ENCODE measurements at places on chromosomes 2 and 18. TPM values are rescaled to one million over a fixed set of nuclear protein-coding genes. Genes with fewer than 3 reads are reported as not detected.
A peak's percentile ranks its signal among the peaks of the same experiment; 100 is the strongest.

The KLHL41 gene
- total RNA-seq, result 0.29 TPM

The MERTK gene
- total RNA-seq, result 2.7 TPM

The ASPRV1 gene
- 0.07 TPM for total RNA-seq

The CKAP2L gene
- total RNA-seq, result 2.5 TPM

The RGPD3 gene
- total RNA-seq, result 0.14 TPM

The POU3F3 gene
- 19.0 TPM for total RNA-seq

The NOSTRIN gene
- total RNA-seq, result 0.89 TPM

The ABCA12 gene
- 9.3 TPM for total RNA-seq

The ONECUT2 gene
- 0.46 TPM for total RNA-seq

The ST8SIA3 gene
- not detected for total RNA-seq

The TUBB8B gene
- not detected for total RNA-seq

The CDH19 gene
- not detected for total RNA-seq

- DNase-seq, result no peak
Observed at GRCh38 chr2:240326886-240327285, 108.6 kb upstream of the GPC1 start.

DNA sequence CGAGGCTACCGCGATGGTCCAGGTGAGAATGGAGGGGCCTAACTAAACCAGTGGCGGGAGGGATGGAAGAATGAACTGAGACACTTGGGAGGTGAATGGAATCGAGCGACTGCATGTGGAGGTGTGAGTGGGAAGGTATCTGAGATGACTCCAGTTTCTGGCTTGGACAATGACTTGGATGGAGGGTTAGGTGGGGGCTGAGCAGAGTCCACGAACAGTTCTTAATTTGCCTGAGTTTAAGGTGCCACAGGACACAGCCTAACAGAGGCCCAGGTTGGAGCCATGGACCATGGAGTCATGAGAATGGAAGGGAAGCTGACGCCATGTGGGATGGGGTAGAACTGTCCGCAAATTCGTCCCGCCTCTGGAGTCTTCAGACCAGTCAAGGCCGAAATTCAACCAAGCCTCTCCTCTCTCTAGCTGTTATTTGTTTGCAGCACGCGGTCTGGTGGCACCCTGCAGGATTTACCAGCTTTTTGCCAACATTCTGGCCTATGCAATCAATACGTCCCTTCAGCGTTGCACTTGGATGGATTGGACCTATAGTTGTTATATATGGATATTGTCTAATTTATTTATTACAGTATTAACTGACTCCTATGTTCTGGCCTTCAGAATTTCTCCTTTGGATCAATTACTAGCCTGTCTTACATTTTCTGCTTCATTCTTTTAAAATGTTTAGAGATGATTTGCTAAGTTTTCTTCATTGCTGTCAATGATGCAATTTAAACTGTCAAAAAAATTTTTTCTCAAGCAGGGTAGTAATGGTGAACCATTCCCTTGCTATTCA, 940 bp upstream of the BOLA3 start:
- DNase-seq, result no peak

GRCh38 chr2:12637754-12638153, 79.0 kb upstream of the TRIB2 start:
- DNase-seq, result no peak

- DNase-seq, result no peak
Observed at GRCh38 chr2:98952966-98953365, 16.9 kb upstream of the CRACDL start.

- no peak for DNase-seq
Observed at GRCh38 chr2:138640921-138641676, 139.1 kb downstream of the NXPH2 start.

DNA sequence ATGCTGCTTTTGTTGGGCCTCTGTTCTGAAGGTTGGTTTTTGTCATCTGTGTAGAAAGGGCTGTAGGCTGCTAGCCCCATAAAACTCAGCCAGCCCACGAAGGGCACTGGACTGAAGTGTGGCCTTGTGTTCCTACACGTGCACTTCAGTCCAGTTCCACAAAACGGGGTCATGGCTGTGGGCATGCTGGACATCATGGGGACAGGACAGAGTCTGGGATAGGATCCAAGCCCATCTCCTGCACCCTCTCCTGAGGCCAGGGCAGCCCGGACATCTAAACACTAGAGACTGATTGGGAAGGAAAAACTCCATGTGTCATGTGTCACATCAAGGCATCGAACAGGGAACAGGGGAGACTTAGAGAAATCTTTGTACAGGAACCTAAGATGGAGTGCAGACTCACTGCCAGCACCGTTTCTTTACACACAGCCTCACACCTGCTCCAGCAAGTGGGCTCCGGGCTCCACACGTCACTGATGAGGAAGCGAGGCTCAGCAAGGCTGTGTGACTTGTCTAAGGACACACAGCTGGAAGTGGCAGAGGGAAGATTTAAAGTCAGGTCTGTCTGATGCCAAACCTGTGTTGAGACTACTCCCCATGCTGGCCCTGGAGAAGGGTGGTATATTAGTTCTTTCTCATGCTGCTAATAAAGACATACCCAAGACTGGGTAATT, 74.8 kb upstream of the BCL2L11 start:
- no peak for DNase-seq

- no peak for DNase-seq
Observed at GRCh38 chr2:213664817-213665216, 380.6 kb downstream of the SPAG16 start.

DNA sequence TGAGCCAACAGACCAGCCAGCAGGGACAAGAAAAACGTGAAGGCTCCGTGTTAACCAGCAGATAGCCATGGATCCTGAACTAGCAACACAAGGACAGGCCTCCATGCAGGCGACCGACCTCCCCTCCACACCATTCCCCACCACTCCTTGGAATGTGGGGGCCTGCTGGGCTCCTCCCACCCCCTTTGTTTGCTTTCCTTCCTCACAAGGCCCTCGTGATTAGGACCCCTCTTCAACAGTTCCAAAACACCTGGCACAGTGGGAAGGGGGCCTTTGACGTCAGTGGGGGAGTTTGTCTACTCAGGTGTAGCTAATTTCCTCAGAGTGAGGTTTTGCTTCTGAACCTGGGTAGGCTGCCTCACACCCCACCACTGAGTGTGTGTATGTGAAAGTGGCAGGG, 37.8 kb downstream of the SLC14A2 start:
- no peak for DNase-seq

- DNase-seq, result no peak
Observed at GRCh38 chr2:1246239-1246638, 167.0 kb upstream of the TPO start.

DNA sequence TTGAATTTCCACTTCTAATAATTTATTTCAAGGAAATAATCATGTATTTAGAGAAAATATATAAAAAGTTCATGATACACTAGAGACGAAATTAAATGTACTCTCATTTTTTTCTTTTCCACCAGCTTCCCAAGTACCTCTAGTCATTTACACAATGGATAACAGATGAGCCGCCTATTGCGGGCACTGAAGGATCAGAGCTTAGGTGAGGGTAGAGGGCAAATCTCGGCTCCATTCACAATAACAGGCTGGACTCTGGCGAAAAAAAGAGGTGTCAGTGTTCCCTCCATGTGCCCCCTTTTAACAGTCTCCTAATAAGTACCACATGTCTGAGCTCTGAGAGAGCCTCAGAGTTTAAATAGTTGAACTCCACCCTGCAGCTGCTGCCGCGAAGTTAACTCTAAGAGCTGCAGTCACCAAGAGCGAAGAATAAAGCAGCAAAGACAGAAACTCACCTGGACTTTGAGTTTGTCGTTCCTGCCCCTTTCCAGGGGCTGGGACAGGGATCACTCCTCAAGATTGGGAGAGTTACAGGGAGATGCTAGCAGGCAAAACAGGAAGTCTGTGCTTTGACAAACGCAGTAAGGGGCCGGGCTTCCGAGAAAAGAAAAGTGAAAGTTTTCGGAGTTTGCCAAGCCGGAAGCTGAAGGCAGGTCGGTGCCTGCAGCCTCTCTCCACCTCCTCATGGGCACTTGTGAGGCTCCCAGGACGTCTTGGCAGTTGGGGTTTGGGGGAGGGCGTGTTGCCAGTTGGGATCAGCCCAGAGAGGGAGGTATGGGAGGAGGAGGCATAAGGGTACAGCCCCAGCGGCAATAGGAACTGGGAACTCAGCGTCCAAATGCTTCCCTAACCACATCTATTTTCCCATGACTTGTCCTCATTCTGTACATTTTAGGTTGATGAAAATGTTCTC, at the start of gene SP110:
Gene SP110 (minus strand): TSS at position 566 of the 913 bp plus-strand sequence. CDS start 3,057 bp downstream, outside the sequence.
- peak; percentile 41 for DNase-seq

GRCh38 chr18:58045242-58046092, 1.4 kb downstream of the NEDD4L start:
- DNase-seq, result no peak

DNA sequence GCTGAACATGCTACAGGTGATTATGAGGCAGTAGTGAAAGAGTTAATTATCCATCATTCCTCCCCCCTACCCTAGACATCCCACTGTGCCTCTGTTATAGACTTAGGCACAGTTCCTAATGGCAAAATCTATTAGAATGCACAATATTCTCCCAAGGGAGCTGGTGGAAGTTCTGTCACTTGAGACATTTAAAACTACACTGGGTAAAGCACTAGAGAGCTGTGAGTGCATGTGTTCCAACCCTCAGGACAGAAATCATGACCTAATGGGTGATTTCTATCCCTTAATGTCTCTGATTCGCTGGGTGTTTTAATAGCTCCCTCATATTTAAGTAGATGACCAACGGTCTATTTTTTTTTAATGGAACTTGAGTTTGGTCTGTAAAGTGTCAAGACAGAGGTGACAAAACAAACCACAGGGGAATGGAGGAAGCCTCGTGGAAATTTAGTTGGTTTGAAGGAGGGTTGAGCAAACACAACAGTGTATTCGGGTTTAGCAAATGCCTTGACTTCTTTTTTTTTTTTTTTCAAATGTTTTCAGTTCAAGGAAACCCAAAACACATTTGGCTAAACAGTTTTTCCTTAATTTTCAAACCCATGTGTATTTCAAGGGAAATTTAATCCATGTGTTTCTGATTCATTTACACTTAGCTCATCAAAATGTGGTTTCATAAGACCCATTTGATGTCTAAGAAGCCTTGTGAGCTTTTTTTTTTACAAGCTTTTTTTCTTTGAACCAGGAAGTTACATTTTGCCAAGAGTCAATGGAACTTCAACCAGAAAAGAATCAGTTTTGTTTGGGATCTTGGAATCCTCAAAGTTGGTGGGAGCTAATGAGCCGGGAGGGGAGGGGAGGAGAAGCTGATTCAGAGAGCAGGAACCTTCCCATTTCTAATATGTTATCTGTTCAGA, 665.1 kb upstream of the ZEB2 start:
- no peak for DNase-seq

DNA sequence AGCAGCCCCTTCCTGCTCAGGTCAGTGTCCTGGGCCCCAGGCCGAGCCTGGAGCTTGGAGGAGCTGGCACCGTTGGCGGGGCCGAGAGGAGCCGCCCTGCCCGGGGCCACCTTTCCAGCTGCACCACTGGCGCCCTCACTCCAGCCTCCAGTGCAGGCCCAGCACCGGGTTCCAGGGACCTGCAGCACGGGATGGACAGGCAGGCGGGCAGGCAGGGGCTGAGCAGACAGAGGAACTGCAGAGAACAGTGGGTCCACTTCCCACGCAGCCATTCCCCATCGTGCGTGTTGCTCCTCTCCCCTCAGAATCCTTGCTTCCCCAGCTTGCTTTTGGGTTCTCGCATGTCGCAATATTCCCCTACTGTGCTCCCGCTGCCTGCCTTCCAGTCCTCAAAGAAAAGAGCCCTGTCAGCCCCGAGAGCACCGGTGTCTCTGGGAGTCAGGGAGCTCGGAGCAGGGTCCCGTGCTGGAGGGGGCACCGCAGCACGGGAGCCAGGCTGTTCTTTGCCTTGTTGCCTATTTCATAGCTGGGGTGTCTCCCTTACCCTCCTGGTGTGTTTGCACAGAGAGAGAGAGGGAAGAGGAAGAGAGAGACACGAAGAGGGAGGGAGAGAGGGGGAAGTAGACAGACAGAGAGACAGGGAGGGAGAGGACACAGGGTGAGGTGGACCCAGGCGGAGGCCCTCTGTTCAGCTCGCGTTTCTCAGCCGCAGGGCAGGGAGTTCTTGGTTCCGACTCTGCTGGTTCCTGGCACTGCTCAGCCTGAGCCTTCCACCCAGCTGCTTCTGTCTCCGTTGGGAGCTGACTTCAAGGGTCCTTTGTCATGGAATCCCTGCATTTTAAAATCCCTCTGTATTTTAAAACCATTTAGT, 126.0 kb downstream of the MBP start:
- no peak for DNase-seq

- no peak for DNase-seq
Observed at GRCh38 chr2:50026236-50026635, 871.9 kb upstream of the FSHR start.

DNA sequence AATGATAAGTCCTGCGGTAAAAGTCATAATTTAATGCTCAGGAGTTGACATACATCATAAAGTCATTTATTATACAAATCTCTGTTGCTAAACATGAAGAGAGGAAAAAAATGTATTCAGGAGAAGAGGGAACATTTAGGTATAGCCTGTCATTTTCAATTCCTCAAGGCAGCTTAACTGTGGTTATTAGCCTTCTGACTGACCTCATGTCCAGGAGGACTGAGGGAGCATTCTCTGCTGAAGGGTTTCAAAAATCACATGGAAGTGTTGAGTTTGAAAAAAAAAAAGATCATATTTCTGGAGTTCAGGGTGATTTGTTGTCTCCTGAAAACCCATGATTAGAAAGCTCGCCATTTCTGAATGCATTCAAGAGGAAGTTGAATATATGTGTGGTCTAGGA, 1371.1 kb upstream of the LRRTM1 start:
- no peak for DNase-seq

GRCh38 chr2:220646424-220646823, 925.7 kb downstream of the EPHA4 start:
- no peak for DNase-seq

- no peak for DNase-seq
Observed at GRCh38 chr2:1496359-1496821, 83.1 kb downstream of the TPO start.

- DNase-seq, result no peak
Observed at GRCh38 chr2:84850471-84850870, 30.4 kb downstream of the TRABD2A start.

- DNase-seq, result no peak
Observed at GRCh38 chr18:46324087-46324955, 220.1 kb downstream of the HAUS1 start.

- no peak for DNase-seq
Observed at GRCh38 chr2:217930761-217931563, 71.8 kb downstream of the TNS1 start.

- no peak for DNase-seq
Observed at GRCh38 chr2:100196786-100197494, 54.5 kb upstream of the AFF3 start.

DNA sequence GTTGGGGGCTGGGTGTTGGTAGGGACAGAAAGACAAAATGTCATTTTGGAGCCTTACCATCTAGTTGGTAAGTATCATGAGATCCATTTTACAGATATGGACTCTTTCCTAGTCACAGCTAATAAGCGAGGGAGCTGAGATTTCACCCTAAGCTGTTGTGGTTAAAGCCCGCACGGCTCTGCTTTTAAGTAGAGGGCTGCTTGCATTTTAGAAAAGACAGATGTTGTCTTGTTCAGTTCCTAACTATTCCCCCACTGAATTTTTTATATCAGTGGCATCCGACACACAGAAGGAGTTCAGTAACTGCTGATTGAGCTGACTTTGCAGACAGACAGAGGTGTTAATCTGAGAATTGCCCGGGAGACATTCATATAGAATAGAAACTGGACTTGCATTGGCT, 3.7 kb downstream of the QPCT start:
- DNase-seq, result no peak

Measured in kidney epithelial cell (primary cell).